Cortex of kidney (tissue), 1 donor: ENCODE measurements at places on chromosomes 7 and 10.

- no peak for DNase-seq
Observed at GRCh38 chr10:74072503-74072902, 74.6 kb downstream of the VCL start.

DNA sequence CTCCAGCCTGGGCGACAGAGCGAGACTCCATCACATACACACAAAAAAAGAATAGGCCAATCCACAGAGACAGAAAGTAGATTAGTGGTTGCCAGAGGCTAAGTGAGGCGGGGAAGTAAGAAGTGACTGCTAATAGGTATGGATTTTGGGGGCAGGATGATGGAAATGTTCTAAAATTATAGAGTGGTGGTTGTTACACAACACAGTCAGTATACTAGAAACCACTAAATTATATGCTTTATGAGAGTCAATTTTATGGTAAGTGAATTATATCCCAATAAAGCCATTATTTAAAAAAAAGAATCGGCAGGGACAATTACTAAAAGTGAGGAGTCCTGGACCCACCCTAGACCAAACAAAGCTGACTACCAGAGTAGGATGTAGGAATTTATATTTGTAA, 24.3 kb downstream of the DENND2A start:
- no peak for DNase-seq

- DNase-seq = no peak
Observed at GRCh38 chr7:153322991-153323390, 563.4 kb downstream of the ACTR3B start.

DNA sequence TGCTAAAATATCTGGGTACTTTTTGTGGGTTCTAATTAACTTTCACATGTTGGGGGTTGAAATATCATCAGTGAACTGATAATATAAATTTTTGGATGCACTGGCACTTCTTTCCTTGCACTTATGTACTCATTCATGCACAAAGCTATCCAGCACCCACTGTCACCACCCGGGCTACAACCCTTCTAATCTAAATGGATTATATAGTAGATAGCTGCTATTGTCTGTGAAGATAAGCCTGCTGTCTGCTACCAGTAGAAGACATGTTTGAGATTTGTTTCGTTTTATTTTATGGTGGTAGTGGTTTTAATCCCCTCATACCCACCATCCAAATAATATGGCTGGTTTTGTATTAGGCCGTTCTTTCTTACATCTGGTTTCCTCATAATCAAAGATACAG, 353.5 kb upstream of the LRGUK start:
- DNase-seq = no peak

GRCh38 chr7:159025161-159025779, 119.4 kb downstream of the VIPR2 start:
- DNase-seq = no peak

DNA sequence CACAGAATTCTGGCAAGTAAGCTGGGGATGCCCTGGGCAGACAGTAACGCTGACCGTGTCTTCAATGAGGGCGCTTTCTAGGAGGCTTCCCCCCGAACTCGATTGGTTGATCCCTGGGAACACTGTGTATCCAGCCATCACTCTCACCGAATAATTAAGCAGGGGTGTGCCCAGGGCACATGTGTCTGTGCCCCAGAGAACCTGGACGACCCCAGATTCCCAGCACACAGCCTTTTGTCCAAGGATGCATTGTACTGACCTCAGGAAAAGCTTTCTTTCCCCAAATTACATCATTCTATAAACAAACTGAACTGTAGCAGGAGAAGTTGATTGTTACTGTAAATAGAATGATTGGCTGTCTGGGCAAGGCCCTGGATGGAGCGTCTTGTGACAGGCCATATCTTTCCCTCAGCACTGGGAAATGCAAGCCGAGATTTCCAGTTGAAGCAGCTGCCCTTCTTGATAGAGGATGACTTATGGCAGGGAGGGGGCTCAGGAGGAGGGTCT, 6.6 kb upstream of the DEPP1 start:
- no peak for DNase-seq

GRCh38 chr7:101823096-101823495, 5.7 kb downstream of the CUX1 start:
- DNase-seq = no peak

DNA sequence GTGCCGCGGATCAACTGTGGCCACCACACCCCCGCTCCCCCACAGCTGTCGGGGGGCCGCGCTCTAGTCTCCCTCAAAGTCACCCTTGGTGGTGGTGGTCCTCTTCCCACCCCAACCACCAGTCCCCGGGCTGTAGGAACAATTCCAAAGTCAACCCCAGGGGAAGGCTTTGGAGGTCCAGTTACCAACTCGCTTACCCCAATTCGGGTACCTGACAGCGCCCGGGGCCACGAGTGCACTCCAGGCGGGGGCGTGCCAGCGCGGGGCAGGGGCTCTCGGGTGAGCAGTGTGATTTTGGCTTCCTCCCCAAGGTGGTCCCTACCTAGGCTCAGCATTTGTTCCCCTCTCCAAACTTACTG, 584 bp upstream of the ZMIZ1 start:
- no peak for DNase-seq

- DNase-seq = no peak
Observed at GRCh38 chr7:128838981-128839731, 8.9 kb downstream of the FLNC start.
